SHP77 (cell line): ENCODE measurements at places on chromosomes 5 and 9.
A peak's percentile ranks its signal among the peaks of the same experiment; 100 is the strongest.

- no peak for DNase-seq
Measured at GRCh38 chr9:121187636-121188305, 13.9 kb downstream of the RAB14 start.

DNA sequence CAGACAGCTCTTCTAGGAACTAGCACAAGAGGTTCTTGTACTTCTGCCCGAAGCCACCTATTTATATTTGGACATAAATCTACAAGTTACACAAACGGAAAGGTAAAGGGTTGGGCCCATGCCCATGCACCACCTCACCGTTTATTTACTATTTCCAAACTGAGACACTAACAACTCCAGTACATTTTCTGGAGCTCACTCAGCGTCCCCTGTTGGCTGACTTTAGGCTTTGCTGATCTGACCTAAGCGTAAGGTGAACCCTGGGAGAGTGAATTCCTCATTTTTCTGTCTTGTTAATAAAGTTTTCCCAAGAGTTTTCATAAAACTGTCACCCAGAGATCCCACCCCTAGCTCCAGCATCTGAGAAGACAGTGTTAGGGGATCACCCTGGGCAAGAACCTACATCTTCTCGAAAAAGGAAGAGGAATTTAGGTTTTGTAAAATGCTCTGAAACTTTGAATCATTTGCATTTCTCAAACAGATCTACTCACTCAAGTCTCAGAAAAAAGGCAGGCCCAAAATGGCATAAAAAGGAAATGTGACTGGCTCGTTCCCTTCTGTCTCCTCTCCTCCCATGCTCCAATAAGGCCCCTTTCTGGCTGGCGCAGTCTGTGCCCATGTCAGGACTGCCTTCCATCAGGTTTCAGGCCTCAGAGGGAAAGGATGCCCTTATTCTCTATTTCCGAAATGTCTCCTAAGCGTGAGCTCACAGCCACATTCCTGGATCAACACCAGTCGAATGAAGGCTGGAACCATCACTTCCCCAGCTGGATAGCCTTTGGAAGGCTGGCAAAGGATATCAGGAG is 201.3 kb downstream of the FANCC start:
- DNase-seq, result no peak

GRCh38 chr5:87877495-87877894 is 391.1 kb downstream of the TMEM161B start:
- no peak for DNase-seq

- DNase-seq, result no peak
Measured at GRCh38 chr5:1951165-1951816, 68.6 kb upstream of the IRX4 start.

GRCh38 chr5:166722939-166723338 is 1568.5 kb upstream of the WWC1 start:
- DNase-seq, result no peak

GRCh38 chr5:9877488-9877887 is 247.3 kb upstream of the TAS2R1 start:
- no peak for DNase-seq

DNA sequence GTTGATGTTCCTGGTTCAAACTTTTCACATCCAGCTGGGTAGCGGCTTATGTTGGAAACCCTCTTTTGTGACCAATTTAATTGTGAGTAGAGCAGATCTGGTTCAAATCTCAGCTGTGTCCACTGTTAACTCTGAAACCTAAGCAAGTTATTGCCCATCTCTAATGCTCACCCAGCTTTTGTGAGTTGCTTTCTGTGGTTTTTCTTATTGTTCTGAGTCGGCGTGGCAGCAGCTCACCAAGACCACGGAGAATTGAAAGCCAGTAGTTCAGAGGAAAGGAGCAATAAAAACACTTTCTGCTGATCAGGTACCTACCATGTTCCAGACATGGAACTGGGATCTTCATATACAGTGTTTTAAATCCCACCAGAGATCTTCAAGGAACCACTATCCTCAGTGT is 114.4 kb downstream of the DOCK2 start:
- DNase-seq, result no peak

DNA sequence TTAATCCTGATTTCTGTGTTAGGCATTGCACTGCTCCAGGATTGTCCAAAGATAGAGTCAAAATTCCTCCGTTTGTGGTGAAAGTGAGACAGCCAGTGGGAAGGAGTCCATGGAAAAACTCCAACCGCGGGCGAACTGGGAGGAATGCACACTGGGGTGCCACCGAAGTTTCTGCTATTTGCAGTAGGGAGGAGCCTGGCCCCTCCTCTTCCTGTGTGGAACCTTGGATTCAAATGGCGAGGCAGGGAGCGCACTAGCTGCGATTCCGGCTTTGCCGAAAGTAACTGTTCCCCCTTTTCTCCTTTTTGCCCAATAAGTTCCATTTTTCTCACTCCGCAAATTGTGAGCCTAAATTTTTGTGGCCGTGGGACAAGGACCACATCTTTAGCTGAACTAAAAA is 9.3 kb downstream of the BAAT start:
- no peak for DNase-seq

DNA sequence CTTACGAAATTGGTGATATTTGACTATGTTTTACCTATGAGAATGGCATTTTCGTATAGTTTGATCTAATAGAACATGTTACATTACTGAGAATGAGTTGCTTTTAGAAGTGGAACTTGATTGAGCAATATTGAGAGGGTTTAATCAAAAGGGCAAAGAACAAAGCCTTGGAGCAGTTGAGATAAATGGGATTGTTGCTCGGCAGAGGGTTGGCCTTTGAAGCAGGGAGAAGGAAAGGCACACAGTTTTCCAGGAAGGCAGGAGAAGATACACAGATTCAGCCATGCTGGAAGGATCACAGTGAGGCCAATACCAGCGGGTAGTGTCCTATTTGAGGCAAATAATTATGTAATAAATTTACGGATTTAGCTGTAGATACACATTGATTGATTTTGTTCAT is 19.5 kb downstream of the MAN2A1 start:
- DNase-seq, result no peak

DNA sequence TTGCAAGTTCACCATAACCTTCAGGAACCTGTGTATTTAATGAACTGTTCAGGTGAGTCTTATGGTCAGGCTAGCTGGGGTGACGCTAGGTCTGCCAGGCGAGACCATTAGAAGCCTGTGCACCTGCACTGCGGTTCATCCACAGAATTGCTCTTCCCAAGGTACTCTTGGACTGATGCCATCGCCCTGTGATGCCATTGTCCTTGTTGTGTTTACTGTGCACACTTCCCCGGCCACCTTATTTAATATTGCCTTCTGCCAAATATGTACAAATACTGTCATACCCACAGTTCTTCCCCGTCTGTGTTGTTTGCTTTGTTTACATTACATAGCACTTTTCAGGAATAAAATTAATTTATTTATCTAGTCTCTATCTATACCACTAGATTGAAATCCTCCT is 66.3 kb downstream of the RCL1 start:
- no peak for DNase-seq

GRCh38 chr9:126235336-126236243 is 91.0 kb upstream of the MVB12B start:
- no peak for DNase-seq

GRCh38 chr9:109816490-109816889 is 36.5 kb downstream of the PALM2AKAP2 start:
- DNase-seq, result peak; percentile 30

DNA sequence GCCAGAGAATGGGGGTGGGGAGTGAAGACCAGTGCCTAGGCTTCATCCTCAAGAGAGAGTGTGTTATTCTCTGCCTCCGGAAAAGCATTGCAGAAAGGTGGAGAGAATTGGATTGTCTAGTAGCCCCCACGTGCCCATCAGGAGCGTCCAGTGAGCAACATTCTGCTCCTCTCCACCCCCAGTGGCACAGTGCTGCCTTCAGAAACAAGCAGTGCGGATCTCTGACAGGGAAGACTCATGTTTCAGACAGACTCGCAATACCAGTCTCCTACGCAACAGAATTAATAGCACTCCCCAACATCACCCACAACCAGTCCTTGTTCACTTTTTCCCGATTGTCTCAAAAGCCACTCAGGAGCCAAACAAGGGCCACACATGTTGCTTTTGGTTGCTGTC is 14.9 kb upstream of the CEL start:
- DNase-seq, result no peak

GRCh38 chr9:92425474-92425873 is 1.2 kb upstream of the OMD start:
- no peak for DNase-seq

GRCh38 chr9:133162861-133163503 is 732 bp downstream of the GBGT1 start:
- DNase-seq, result no peak

- DNase-seq, result no peak
Measured at GRCh38 chr5:72140711-72141110, 33.4 kb downstream of the MAP1B start.

- DNase-seq, result no peak
Measured at GRCh38 chr5:78473751-78474150, 113.3 kb downstream of the SCAMP1 start.

DNA sequence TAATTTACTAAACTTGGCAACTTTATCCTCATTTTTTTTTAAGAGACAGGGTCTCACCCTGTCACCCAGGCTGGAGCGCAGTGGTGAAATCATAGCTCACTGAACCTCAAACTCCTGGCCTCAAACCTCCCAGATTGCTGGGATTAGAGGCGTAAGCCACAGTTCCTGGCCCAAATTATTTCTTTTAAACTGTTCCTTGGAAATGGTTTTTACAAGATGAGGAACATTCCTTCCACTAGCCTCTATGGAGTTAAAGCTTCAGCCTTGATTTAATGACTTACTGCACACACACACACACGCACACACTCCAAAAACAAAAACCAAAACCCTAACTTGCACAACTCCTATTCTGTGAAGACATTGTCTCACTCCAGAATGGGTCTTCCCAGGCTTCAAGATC is 77.2 kb upstream of the TARS1 start:
- DNase-seq, result no peak

- DNase-seq, result no peak
Measured at GRCh38 chr5:149903404-149903803, 41.2 kb downstream of the PDE6A start.

GRCh38 chr9:36576866-36577265 is 4.2 kb downstream of the MELK start:
- DNase-seq, result no peak

DNA sequence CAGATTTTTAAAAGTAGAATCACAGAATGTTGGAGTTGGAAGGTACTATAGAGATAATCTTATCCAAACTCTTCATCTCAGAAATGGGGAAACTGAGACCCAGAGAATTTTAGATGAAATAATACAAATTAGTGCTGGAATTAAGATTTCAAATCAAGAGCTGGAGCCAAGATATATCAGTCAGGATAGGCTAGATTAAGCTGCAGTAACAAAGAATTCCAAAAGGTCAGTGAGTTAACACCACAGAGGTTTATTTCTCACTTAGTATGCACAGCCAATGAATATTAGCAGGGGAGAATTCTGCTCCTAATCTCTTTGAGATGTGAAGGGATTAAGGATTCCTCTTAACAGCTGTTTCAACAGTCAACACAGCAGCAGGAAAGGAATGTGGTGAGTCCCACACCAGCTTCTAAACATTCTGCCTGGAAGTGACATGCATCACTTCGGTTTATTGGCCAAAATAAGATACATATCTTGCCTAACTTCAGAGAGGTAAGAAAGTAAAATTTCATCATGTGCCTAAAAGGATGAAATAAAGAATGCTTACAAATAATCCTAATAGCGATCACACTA is 136.8 kb downstream of the FRMD3 start:
- DNase-seq, result no peak

DNA sequence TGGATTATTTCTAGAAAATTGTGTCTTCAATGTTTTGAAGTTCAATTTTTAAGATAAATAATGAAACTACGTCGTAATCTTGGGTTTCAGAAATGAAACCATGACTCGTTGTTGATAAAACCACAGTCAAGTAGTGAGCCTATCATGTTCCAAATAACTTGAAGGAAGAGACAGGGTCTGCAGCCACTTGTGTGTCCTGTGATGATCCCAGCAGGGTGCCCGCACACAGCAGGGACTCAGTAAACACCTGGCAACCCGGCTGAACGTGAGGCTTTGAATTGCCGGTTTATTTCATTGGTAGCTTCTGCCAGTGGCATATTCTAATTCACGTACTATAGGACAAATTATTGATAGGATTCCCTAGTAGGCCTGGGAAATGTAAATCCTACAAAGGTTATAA is 679.6 kb downstream of the IRX1 start:
- no peak for DNase-seq
